ENCODE measurements at places on chromosomes 7 and 10.

- no peak for DNase-seq
Observed at GRCh38 chr10:1117651-1118050, 61.5 kb downstream of the WDR37 start.

DNA sequence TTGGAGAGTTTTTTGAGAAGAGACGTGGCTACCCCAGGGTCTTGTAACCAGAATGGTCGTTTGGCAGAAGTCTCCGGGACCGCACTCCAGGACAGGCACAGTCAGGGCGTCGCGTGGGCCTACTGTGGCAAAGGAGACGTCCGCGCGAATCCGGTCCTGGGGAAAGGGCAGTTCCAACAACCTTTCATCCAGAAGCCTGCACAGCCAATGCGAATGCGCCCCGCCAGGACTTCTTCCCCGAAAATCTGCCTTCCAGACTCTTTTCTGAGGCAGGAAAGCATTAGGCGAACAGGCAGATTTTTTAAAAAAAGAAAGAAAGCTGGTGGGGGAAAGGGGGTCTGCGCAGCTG, 2.0 kb downstream of the HPSE2 start:
- no peak for DNase-seq

DNA sequence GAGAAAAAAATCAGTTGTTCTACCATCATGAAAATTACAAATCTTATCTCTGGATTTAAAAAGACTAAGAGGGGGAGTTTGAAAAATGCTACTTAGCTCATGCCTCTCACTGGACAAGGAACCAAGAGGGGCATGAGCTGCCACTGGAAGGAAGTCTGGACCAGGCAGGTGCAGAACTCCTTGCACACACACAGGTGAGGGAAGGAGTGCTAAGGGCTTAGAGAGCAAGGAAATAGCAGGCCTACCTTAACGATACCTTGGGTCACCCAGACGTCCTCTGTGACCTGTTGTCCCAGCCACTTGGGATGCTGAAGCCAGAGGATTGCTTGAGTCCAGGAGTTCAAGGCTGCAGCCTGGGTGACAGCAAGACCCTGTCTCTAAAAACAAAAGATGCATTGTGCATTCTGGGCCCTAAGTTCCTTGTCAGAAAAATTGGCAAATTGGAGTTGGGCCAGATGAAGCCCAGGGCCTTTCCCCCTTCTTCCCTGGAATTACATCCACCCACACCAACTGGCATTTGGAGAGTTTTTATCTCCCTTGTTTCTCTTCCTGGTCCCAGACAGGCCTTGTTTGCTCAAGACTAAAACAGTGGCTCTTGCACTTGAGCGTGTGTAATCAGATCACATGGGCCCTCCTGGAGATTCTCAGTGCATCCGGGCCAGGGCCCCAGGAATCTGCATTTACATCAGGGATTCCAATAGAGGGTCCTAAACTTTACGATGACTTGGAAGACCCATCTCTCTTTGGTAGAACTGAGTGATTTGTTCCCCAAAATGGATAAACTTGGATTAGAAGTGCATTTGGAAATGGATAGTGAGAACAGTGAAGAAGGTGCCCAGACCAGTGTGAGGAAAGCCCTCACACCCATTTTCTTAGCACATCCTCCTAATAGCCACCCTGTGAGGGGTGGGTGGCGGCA, 3.0 kb downstream of the DDIT4 start:
- DNase-seq: no peak

DNA sequence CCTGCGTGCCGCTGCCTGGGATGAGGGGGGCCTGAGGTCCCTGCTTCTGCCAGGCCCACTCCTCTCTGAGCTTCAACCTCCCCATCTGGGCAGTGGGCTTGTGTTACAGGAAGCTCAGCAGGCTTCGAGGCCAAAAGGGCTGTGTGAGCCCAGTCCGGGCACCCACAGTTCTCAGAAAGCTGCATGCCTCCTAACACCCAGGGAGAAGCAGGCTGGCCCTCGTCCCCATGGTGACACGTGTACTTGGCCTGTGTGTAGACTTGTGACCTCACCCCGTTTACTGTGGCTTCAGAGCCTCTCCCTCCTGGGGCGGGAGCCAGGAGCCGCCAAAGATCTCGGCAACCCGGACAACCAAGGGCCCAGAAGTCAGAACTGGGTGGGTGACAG, 2.2 kb upstream of the GRIFIN start:
- no peak for DNase-seq

GRCh38 chr7:90677486-90678404, 81.6 kb downstream of the CDK14 start:
- DNase-seq: no peak

GRCh38 chr10:29576681-29577080, 58.1 kb downstream of the SVIL start:
- DNase-seq: no peak

DNA sequence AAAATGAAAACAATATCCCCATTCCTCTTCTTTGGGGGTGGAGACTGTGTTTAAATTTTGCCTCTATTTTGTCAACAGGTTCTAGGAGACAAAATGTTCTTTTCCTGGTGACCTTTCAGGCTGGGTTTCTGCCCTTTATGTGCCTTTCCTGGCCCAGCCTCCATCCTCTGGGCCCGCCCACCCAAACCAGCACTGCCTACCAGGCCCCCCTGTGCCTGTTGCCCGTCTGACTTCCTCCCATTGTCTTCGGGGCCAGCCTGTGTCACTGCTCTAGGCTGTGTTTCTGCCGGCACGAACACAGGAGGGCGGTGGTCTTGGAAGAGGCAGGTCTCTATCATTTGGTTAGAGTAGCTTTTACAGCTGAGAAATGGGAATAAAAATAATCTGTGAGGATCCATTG, 13.9 kb downstream of the TSPAN14 start:
- no peak for DNase-seq

- no peak for DNase-seq
Observed at GRCh38 chr10:18429335-18429734, 222.1 kb downstream of the NSUN6 start.

GRCh38 chr10:80600256-80600655, 62.6 kb downstream of the SH2D4B start:
- DNase-seq: no peak

DNA sequence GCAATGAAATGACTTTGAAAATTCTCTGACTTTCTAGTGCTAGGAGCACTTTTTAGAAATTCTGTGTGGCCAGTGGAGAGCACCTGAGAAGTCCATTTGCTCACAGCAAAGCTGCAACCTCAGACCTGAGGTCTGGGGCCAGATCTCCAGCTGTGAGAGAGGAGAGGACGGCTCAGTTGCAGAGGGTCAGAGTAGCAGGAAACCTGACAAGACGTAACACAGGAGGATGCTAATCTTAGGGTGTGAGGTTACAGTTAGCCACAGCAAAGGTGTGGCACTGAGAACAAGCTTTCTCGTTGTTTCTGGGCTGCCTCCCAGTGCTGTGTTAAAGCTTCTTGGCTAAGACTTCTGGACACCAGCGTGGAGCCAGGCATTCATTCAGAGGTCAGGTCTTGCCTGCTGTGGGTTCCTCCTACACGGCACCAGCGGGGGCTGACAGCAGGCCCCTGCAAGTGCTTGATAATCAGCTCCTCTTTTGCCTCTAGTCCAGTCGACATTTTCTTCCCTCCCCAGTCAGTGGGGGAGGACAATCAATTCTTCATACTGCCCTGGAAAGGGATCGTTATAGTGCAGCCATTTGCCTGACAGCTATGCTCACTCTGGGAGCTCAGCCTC, 435.4 kb upstream of the DPP6 start:
- DNase-seq: no peak

GRCh38 chr10:126102636-126103035, 206.3 kb downstream of the FANK1 start:
- no peak for DNase-seq

All from H1 (cell line).